ENCODE measurements at places on chromosomes 3 and 15.

DNA sequence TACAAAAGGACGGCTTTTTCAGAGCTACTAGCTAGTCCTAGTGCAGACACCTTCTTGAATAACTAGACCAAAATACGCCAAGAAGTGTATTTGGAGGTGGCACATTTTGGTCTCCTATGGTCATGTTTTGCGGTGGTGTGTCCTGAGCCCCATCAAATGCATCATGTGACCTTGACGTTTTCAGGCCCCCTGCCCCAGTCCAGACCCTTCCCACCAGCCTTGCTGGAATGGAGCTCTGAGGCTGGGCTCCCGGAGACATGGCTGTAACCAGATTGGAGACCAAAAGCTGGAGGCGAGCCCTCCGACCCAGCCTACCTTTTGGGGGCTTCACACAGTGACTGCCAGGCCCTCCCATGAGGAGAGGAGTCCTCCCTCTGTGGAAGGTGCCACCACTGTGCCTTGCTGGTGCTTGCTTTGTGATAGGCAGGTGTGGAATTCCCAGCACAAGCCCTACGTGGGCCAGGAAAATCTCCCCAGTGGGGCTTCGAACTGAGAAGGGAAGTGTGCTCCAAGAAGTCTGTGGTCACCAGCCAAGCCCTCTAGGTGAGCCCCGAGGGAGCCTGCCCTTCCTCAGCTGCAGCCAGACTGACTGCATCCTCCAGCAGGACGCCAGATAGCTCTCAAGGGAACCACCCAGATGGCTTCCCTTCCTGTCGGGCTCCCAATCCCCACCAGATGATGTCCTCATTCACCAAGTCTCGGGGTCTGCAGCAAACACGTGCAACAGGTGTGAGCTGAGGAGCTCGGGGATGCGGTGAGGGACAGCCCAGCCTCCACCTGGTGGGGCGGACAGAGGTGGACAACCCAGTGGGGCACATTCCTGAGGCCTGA, 126.2 kb downstream of the ASB7 start:
- no peak for DNase-seq

- no peak for DNase-seq
These were observed 13.9 kb downstream of the ANKDD1A start for GRCh38 chr15:64925335-64926330.

GRCh38 chr3:144098691-144099090, 127.1 kb downstream of the DIPK2A start:
- DNase-seq: no peak

DNA sequence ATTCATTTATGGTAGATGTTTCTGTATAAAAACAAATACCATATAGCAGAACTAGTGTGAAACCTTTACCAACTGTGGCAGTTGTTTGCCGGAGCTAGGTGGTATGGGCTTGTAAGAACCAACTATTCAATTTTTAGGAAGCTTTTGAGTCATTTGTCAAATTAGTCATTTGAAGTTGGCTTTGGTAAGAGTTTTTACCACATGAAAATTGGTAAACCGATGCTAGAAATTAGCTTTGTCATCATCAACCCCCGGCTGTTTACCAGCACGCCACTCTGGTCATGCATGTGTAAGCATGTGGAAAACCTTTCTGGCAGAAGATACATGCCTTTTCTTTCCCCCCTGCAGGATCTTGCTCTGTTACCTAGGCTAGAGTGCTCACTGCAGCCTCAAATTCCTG, 63.3 kb downstream of the IL1RAP start:
- no peak for DNase-seq

GRCh38 chr3:155497930-155498647, 204.6 kb upstream of the STRIT1 start:
- no peak for DNase-seq

- DNase-seq: no peak
These were observed 23.5 kb downstream of the RUVBL1 start for GRCh38 chr3:128100161-128100560.

GRCh38 chr3:129622933-129623332, 16.5 kb upstream of the PLXND1 start:
- no peak for DNase-seq

GRCh38 chr15:65954289-65954741, 85.0 kb downstream of the RAB11A start:
- no peak for DNase-seq

GRCh38 chr15:34436126-34436955, 1.3 kb downstream of the GOLGA8A start:
- no peak for DNase-seq

GRCh38 chr15:74958320-74958907, 1.8 kb upstream of the RPP25 start:
- no peak for DNase-seq

GRCh38 chr15:52428297-52428696, 100.4 kb downstream of the MYO5A start:
- no peak for DNase-seq

- no peak for DNase-seq
These were observed 11.7 kb downstream of the ABCC5 start for GRCh38 chr3:184005941-184006507.

DNA sequence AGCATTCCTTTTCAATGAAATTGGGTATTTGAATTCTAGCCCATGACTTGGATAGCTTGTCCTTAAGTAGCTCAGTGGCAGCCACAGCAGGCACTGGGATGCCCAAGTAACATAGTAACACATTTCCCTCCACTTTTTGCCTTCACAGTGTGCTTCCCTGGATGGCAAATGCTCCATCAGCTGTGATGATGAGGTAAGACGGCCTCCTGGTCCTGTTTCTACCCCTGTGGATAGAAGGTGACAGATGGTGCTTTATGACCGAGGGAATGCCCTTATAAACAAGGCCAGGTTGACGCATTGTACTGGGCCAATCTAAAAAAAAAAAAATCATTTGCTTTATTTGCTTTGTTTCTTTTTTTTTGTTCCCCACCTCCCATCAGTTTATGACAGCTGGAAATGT, 41.8 kb upstream of the LRTM1 start:
- DNase-seq: no peak

DNA sequence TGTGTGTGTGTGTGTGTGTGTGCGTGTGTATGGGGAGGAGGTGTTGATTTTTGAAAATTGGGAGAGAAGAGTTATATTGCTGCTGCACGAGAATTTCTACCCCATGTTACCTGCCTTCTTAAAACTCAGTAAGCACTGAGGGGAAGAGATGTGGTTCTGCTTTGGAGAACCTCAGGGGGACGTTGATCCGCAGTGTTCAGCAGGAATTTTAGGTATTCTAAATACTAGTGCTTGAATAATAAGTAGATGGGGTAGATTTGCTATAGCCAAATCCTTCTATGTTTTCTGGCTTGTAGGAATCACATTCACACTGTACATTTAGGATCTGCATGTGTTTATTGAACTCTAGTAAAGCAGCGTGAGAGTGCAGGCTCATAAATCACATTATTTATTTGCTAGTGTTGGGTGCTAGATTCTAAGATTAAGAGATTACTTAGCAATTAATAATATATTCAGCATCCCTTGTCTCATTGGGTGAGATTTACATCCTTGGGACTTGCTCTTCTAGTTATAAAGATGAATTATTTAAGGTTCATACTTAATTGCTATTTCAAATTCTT, 268.1 kb downstream of the MFSD1 start:
- DNase-seq: no peak

- no peak for DNase-seq
These were observed 4.7 kb upstream of the CEP97 start for GRCh38 chr3:101719604-101720185.

- DNase-seq: no peak
These were observed 6.3 kb downstream of the THBS1 start for GRCh38 chr15:39587096-39587721.

- DNase-seq: no peak
These were observed 61.4 kb upstream of the ZNF280D start for GRCh38 chr15:56794553-56795329.

DNA sequence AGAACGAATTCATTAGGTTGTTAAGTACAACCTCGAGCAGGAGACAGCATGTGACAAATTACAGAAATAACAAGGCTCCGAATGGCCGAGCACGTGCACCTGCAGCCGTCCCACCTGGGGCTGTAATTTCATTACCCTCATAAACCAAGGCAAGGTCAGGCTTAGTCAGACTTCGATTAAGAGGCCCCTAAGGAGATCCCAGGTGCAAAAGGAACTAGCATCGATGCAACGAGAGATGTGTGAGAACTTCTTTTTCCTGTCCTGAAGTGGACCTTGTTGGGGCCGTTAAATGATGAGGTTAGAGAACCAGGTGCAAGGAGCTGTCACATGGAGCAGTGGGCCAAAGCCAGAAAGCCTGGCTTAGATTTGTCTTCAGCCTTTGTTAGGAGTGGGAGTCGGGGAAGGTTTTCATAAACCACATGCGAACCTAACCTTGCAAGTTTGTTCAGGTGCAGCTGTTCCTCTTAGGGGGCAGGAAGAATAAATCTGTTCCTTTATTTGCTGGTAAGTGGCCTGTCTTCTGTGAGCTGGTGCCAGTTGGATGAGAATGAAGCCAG, 559.9 kb upstream of the MCTP2 start:
- DNase-seq: no peak

DNA sequence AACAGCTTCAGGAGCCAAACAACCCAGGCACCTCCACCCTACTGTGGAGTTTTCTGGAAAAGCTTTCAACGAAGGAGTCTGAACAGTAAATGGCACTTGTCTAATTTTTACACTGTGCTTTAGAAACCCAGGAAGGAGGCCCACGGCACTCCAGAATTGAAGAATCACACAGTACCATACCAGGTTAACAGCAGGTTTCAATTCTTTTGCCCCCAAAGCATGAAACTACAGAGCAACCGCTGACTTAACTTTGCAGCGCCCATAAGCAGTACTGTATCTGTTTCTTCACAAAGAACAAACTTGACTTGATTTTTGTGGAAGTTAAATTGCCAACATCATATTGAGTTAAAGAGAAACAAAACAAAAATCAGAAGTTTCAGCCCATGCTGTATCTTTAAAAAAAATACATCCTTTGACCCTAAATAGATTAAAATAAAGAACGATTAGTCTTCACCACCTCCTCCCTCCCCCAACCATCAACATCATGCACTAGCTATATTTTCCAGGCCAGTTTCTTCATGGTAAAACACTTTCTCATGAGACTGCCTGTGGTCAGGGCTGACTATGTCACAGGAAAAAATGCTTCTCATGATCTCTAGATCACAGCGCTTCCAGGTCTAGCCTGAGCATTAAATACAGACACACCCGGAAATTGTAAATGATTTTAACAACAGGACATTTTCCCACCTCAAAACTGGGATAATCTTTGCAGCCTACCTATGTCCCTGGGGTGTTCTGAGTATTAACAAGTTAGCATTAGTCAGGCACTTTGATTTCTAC, 456.3 kb downstream of the FOXP1 start:
- no peak for DNase-seq

- DNase-seq: no peak
These were observed 150.5 kb downstream of the ROBO2 start for GRCh38 chr3:77190374-77190773.

GRCh38 chr3:69710153-69710977, 28.9 kb upstream of the MITF start:
- DNase-seq: no peak

GRCh38 chr3:101861212-101861788, 12.0 kb downstream of the NFKBIZ start:
- no peak for DNase-seq

- DNase-seq: no peak
These were observed 619.0 kb downstream of the ROBO1 start for GRCh38 chr3:79148786-79149185.

DNA sequence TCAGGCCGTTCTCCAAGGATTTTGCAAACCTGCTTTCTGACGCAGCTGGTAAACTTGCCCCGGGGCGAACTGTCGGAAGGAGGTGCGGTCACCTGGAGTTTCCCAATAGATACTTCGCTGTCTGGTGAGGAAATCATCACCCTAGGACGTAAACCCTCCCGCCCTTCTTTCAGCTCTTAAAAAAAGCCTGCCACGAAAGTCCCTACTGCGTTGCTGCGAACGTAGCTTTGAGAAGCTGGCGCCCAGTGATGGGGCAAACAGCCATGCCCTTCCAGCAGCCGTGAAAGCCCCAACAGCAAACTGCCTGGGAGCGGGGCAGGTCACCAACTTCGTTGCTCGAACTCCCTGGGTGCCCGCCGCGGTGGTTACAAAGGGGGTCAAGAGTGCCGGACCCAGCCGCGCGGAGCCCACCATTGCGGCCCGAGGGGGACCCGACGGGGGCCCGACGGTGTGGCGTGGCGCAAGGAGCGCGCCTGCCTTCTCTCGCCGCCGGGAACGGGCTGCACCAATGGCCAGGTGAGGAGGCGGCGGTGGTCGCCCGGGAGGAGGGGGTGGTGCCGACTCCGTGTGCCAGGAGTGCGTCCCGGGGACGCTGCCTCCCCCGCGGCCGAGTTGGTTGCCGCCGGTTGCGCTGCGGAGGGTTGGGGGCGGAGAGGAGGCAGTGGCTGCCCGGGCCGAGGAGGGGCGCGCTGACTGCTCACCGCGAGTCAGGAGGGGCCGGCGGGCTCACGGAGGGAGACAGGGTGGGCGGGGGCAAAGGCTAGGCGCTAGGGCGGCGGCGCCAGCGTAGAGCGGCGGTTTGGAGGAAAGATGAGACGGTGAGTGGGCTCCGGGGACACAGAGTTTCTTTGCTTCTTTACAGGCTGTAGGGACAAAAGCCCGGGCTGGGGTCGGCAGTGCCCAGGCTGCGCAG, at the start of gene PHLDB2:
PHLDB2 (plus strand) TSS at position 205 of the 913 bp plus-strand sequence. CDS start 24,813 bp downstream, outside the sequence.
- DNase-seq: no peak

DNA sequence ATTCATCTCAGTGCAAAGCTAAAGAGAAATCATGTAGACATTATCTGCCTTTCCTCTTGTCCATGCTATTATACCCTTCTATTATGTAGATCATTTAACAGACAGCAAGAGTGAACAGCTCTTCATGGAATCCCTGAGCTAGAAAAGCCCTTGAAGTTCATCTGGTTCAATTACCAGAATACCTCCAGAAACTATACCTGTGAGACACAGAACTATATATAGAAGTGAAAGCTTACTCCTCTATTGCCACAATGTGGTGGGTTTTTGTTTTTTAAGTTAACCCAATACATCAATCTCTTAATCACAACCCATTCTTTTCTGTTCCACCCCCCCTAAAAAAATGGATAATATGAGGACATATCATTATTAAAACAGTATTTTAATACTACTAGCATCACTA, 347.7 kb downstream of the PLCL2 start:
- DNase-seq: no peak

GRCh38 chr3:112857526-112857925, 10.9 kb upstream of the CD200R1L start:
- DNase-seq: no peak

DNA sequence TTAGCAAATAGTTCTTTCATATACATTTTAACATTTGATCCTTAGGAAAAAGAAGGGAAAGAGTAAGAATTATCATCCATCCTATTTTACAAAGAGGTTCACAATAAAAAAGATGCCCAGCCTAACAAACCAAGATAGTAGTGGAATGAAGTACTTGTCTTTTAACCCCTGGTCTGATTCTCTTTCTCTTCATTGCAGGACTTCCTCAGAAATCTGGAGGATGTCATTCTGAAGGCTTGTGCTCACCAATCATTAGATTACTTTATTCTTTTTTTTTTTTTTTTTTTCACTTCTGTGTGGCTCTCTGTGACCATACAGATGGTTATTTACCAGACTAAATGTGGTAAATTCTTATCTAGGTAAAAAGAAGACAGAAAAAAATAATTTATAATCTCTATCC, 7.0 kb downstream of the HDGFL3 start:
- DNase-seq: no peak

Measured in activated CD4-positive, CD25-positive, alpha-beta regulatory T cell (primary cell).